ENCODE measurements at places on chromosomes 2 and 18.

- no peak for ATAC-seq
Measured at GRCh38 chr2:10518470-10519393, 70.6 kb upstream of the ODC1 start.

DNA sequence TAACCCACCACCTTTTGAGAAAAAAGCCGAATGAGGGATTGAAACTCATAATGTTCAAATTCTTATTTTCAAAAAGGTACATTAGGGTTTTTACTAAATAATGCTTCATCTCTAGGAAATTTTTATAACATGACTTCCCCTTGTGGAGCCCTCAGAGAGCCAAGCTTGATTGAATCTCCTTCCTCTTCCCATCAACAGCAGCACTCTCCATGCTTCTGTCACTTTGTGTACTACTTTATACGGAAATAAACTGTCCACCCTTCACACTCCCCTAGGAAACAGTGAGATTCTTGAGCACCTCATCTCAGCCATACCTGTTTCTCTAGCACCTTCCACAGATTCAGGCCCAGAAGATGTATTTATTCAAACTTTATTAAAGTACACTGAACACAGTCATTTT, 51.8 kb downstream of the TFPI start:
- no peak for ATAC-seq

- ATAC-seq: no peak
Measured at GRCh38 chr2:96530474-96531357, 5.8 kb upstream of the ARID5A start.

DNA sequence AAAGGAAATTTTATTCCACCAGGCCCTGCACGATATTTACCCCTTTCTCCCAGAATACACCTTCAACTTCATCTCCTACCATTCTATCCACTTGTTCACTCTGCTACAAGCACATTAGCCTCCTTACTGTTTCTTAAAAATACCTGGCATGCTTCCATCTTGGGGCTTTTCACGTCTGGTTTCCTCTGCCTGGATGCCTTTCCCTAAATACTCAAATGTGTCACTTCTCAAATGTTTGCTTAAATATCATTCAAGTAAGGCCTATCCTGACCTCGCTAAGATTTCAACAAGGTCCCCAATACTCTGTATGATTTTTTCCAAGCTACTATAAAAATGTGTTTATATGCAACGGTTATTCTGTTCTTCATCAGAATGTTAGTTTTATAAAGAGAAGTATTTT, 433.0 kb upstream of the CHAC2 start:
- no peak for ATAC-seq

DNA sequence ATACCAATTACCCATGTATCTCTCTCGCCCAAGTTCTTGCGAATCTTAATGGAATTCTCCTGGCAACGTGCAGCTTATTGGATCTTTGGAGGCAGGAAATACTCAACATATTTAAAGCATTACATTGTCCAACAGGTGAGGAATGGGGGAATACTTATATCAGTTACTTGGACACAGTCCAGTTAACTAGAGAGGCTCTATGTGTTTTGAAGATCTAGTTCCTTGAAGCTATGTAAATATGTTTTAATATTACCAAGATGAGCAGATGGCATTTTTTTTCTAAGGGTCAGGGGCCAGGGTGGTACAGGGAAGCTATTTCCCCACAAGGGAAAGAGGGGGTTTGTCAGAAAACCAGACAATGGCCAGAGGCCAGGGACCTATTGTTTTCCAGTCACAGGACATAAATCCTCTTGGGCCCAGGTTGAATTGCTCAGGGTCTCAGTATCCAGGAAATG, 26.8 kb upstream of the MC5R start:
- ATAC-seq: no peak

- no peak for ATAC-seq
Measured at GRCh38 chr2:126038861-126039260, 617.1 kb upstream of the GYPC start.

GRCh38 chr18:3066341-3067110, 53.6 kb upstream of the LPIN2 start:
- ATAC-seq: no peak

GRCh38 chr2:175166216-175166824, 1.7 kb downstream of the ATF2 start:
- ATAC-seq: no peak
